ENCODE measurements at places on chromosomes 2 and 18.

GRCh38 chr18:3594760-3595368, 144.9 kb downstream of the TGIF1 start:
- no peak for DNase-seq

DNA sequence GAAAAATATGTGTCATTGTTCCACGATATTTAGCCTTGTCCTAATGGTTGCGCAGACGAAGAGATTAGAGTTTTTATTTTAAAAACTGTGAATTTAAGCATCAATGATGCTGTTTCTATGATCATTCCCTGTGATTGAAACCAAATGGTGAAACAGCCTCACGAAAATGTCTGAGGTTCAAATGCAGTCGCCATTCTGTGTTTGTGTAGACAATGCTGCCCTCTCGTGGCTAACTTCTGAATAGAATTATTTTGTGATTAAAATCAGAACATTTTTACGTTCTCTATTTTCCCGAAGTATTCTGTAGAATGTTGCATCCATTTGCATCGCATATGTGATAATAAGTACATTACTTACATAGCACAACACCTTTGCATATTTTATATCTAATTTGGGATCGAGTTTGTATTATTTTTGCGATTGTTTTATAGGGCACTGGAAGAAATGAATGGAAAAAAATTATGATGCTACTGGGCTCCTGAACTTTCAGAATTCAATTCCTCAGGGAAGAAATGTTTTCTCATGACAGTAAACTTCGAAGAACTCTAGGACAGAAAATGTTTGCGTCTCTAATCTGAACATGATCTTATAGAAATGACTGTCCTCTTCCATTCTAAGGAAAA, 54.8 kb upstream of the CREB1 start:
- DNase-seq = no peak

DNA sequence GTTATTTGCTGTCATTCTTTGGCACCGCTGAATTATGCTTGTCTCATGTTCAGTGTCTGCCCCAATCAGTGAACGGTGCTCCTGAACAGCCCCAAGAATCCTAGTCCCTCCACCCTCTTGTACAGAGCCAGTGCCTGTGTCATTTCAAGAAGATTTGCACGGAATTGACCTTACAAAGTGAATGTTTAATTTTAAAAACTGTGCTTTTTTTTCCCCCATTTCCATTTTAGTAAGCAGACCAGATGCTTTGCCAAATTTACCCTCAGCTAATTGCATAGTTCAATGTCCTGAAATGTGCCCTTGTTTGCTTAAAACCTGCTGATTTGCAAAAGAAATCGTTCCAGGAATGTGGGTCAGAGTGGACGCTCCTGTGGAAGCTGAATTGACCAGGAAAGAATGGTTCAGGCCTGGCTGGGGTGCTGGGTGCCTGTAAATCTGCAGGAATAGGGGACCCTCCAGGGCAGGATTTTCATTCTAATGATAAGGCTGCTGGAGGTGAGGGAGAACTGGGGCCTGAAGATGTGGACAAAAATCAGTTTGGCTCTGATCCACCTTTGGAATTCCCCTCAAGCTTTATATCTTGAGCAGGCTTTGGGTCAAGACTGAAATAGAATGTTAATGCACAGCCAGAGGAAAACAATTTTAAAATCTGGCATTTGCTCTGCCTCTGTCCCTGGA, 20.1 kb downstream of the TMEM17 start:
- DNase-seq = no peak

- DNase-seq = no peak
Observed at GRCh38 chr2:62036761-62037250, 131.3 kb downstream of the COMMD1 start.

DNA sequence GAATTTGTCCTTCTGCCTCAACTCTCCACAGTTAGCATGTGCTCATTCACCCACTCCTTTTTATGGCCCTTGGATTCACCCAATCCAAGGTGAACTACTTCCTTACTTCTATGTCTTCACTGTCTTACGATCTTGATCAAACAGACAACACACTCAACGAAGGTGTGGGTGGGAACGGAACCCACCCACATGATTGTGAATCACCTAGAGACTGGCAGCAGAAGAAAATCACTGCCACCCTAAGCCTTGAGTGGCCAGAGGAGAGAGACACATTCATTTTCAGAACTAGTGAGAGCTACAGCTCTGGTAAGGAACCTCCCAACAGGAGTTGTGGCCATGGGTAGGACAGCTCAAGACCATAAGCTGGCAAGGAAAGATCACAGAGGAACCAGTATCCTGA, 194.3 kb downstream of the PLCL1 start:
- DNase-seq = no peak

GRCh38 chr2:5528706-5529105, 163.5 kb upstream of the SOX11 start:
- no peak for DNase-seq

DNA sequence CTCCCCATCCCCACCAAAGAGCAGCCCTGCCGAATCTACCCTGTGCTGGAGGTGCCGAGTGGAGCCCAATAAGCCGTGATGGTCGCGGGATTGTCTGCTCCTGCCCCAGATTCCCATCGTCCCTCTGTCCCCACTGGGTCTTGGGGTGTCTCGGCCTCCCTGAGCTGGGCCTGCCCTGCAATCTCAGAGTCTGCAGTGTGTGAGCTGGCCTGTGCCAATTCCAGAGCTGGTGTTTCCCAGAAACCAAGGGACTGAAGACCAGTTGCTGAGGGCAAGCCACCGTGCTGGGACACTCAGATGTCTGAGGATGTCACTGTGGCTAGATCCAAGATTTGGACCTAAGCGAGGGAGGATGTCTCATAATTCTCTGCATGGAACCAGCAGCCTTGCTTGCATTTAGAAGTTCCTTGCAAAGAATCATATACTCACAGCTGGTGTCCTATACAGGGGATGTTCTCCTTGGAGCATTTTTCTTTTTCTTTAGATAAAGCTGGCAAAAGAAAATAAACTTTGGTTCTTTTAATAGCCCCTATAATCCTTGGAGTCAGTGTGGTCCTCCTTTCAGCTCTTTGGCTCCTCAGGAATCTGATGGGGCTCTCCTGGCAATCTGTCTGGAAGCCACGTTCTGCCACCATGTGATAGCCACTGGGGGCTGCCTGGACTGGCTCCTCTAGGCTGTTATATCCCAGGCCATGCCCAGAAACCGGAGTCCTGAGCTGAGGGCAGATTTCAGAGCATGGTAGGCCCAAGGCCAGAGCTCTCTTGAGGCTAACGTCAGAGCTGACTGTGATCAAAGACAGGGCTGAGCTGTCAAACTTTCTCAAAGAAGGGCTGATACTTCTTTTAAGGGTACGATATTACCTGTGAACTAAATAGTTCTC, 140.1 kb upstream of the HAAO start:
- no peak for DNase-seq

DNA sequence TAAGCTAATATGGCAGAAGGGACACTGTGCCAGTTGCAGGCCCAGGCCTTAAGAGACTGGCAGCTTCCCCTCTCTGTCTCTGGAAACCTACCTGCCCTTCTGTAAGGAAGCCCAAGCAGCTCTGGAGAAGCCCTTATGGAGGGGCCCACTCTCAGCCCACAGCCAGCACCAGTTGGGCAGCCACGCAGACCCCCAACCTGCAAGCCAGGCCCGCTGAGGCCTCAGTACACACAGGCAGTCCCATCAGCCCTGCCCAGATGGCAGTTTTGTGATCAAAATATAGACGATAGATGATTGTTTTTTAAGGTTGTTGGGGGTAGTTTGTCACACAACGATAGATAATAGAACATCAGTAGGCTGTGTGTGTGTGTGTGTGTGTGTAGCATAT, 36.8 kb upstream of the ALPP start:
- no peak for DNase-seq

- DNase-seq = no peak
Observed at GRCh38 chr2:96702098-96702785, 37.6 kb downstream of the LMAN2L start.

DNA sequence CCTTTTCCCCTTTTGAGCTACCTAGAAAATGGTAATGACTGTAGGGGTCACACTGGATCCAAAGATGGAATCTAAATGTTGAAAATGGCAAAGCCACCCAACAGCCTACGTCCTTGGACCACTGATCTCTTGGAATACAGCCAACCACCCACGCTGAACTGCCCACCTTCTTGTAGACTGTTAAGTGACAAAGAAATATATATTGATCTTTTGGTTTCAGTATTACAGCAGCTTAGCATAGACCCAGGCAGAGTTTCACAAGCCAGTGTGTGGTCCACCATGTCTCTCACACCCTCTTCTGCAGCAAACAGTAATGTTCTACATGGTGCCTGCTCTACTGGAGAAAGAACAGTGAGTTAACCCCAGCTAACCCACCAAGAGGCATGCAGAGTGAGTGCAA, 20.2 kb downstream of the CACNB4 start:
- no peak for DNase-seq

- no peak for DNase-seq
Observed at GRCh38 chr18:22069916-22070315, 99.5 kb upstream of the GATA6 start.

DNA sequence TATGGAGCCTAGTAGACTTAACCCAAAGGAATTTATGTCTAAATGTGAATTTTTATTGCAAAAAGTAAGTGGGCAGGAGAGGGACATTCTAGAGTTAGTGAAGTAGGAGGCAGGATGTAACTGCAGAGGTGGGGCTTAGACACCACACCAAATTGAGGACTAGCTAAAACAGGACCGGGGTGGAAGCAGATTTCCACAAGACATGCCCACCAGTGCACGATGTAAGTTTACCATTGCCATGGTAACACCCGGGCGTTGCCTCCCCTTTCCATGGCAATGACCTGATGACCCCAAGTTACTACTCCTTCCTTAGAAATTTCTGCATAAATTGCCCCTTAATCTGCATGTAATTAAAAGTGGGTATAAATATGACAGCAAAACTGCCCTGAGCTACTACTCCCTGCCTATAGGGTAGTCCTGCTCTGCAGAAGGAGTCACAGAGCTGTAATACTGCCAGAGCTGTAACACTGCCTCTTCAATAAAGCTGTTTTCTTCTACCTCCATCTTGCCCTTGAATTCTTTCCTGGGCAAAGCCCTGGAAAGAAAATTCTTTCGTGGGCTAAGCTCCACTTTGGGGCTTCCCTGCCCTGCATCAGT, 509.7 kb downstream of the ERBB4 start:
- no peak for DNase-seq

DNA sequence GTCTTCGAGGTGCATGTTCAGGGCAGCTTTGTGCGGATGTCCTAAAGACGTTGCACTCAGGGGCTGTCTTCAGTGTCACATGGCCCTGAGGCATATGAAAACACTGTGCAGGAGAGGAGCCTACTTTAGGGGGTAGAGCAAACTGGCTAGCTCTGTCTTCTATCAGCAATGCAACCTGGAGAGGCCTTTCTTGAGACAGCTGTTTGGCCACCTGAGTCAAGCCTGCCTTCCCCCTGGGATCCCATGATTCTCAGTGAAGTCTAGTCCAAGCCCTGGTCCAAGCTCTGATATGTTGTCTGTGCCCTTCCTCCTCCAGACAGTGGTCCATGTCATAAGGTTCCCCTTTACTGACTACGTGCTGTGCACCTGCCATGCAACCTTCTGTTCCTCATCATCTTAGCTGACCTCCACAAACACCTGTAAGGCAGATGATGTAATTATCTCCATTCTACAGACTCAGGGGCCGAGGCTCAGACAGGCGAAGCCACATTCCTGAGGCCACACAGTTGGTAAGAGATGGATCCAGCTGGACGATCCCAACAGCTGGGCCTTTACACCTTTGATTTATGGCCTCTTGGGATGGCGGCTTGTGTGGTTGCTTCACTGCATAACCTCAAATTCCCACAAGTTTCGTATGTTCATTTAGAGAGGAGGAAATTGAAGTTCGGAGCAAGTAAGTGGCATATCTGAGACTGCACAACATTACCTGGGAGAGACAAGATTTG, 109.9 kb downstream of the COPS8 start:
- no peak for DNase-seq

GRCh38 chr2:186918495-186918894, 69.5 kb upstream of the ZSWIM2 start:
- DNase-seq = no peak

DNA sequence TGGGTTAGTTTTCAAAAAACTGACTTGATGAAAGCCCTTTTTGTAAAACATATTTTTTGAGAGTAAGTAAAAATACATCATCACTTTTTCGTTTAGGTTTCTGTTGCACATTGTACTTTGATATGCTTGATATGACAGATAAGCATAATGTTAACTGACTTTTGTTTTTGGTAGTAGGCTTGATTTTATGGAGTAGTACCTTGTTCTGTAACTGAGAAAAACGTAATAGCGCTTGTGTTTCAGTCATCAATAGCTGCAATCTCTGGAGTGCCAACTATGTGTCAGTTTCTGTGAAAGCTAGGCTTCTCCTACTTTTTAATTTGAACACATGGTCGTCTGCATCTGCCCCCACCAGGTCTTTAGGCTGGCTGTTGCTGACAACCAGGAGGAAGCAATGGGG, 1.3 kb downstream of the LCLAT1 start:
- no peak for DNase-seq

DNA sequence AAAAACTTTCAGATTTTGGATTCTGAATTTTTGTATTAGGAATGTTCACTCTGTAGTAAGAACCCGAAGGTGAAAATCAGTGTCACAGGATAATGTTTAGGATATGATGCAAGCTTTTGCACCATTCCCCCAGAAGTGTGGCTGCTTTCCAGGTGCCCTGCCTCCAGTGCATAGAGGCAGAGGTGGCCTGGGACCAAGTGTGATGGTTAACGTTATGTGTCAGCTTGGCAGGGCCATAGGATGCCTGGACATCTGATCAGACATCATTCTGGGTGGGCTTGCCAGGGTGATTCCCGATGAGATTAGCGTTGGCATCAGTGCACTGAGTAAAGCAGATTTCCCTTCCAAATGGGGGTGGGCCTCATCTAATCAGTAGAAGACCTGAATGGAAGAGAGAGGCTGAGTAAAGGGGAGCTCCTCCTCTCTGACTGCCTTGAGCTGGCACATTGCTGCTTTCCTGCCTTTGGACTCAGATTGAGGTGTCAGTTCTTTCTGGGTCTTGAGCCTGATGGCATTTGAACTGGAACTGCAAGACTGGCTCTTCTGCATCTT, 177.4 kb upstream of the HS6ST1 start:
- DNase-seq = no peak

DNA sequence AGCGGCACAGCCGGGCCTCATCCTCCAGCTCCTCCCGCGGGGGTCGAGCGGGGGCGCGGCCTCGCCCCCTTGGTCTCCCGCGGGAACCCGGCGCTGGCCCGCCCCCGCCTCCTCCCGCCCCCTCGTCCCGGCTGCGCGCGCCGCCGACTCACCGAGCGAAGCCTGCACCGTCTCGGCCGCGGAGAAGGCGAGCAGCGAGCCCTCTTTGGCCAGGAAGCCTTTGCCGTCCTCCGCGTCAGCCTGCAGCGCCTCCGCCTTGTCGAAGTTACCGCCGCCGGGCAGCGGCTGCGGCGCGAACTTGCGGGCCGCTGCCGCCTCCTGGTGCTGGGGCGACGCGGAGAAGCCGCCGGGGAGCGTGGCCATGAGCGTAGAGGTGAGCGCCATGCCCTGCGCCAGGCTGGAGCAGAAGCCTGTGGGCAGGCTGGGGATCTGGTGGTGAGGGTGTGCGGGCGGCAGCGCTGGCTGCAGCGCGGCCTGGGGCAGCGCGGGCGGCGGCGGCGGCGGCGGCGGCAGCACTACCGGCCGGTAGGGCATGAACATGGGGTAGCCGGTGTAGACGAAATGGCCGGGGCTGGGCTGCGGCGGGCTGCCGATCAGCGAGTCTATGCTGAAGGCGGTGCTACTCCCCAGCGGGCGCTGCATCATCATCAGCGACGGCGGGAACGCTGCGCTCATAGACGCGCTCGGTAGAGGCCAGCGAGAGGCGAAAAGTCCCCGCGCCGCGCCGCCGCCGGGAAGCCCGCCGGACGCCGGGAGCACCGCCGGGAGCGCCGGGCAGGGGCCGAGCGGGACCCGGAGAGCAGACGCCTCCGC, 683 bp downstream of the GBX2 start:
- no peak for DNase-seq

Measured in cortex of kidney (tissue), 1 donor.